Esophagus squamous epithelium (tissue), 5 donors: ENCODE measurements at places on chromosomes 13 and 19. TPM values are rescaled to one million over a fixed set of nuclear protein-coding genes. Genes with fewer than 3 reads are reported as not detected.

Gene C19orf12
- total RNA-seq, result 17.5 TPM

Gene LAIR2
- not detected for total RNA-seq

Gene ZNF837
- total RNA-seq, result 6.7 TPM

Gene POLR1D
- total RNA-seq, result 110 TPM

Gene RFPL4AL1
- not detected for total RNA-seq

Gene ATXN8OS
- not detected for total RNA-seq

Gene DAND5
- total RNA-seq, result not detected

Gene WDR87
- total RNA-seq, result not detected

- DNase-seq, result no peak
Observed at GRCh38 chr13:112857914-112858490, 111.0 kb upstream of the MCF2L start.

DNA sequence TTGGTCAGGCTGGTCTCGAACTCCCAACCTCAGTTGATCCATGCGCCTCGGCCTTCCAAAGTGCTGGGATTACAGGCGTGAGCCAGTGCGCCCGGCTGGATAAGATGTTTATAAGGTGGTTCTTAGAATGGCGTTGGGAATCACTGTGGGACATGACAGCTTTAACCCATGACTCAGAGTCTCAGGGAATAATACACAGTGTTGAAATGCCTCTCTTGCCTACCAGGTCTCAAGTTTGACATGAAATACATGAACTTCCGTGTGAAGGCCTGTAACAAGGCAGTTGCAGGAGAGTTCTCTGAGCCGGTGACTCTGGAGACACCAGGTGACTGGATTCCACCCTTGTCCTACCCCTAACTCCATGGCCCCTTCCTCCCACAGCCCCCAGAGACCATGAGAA is 12.6 kb downstream of the FSD1 start:
- no peak for DNase-seq

DNA sequence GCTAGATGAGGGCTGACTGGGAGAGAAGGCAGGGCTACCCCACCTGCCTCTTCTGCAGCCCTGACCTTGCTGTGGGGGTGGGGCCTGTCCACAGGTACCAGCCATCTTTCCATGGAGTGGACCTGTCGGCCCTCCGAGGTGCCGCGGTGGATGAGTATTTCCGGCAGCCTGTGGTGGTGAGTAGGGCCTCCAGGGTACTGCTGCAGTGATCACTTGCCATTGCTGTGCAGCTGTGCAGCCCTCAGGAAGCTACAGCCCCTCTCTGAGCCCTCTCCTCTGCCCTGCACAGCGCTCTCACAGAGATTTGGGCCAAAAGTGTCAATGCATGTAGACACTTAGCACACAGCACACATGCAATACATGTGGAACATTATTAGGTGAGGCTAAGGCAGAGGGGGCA is 11.8 kb downstream of the YIPF2 start:
- DNase-seq, result no peak

- DNase-seq, result no peak
Observed at GRCh38 chr19:18796239-18796638, 5.1 kb upstream of the COMP start.

DNA sequence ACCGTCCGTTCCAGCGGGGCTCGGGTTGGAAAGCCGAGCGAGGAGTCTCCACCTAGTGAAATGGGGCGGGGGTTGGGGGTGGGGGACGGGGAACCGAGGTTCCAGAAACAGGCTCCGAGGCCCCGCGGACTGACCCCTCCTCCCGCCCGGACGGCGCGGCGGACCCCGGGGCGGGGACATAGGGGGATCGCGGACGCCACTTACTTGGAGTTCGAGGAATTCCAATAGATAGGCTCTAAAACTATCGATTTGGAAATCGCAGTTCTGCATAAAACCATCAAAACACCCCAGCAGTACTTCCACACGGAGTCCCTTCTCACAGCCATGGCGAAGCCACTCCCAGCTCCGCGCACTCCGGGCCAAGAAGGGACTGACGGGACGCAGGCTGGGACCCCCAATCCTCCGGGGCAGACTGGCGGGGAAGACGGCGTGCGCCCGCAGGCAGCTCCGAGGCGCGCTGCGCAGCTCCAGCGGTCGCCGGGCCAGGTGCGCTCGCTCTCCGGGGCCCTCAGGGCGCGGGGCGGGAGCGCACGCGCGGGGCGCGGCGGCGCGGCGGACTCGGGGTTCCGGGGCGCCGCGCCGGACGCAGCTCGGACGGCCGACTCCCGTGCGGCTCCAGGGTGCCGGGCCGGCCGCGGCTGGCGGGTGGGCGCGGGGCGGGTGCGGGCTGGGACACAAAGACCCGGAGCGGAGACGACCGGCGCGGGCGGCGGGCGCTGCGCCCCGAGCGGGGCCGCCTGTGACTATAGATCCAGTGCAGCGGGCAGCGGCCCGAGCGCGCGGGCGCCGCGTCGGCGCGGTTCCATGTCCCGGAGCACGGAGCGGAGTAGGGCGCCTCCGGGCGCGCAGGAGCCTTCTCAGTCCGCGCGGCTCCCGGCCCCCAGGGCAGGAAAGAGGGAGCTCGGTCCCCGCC is 567 bp downstream of the EFNB2 start:
- no peak for DNase-seq

- DNase-seq, result no peak
Observed at GRCh38 chr19:3880471-3881271, at the start of gene ATCAY. TSS of gene ATCAY (plus strand) at chr19:3880685. CDS start at chr19:3885768, 5,083 bp downstream.

GRCh38 chr13:108316413-108316812 is 46.9 kb downstream of the TNFSF13B start:
- DNase-seq, result no peak

DNA sequence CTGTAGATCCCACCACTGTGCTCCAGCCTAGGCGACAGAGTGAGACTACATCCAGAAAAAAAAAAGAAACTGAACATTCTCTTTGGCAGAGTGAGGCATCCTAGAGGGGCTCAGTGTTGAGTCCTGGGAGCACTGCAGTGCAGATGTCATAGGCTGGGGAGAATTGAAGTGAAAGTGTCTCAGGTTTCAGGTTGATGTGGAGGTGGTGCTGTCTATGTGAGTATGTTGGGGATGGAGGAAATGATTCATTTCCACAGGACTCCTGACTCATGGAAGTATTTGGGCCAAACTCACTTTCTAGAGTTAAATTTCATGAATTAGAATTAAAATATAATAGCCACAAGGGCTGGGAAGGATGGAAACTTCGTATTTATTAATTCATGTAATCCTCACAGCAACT is 134.4 kb upstream of the TSC22D1 start:
- DNase-seq, result no peak

- peak; percentile 61 for DNase-seq
Observed at GRCh38 chr19:48501494-48502349, 9.9 kb downstream of the LMTK3 start.

GRCh38 chr13:46181377-46181839 is 569 bp downstream of the LCP1 start:
- no peak for DNase-seq

- DNase-seq, result no peak
Observed at GRCh38 chr13:39444866-39445265, 158.1 kb downstream of the LHFPL6 start.

DNA sequence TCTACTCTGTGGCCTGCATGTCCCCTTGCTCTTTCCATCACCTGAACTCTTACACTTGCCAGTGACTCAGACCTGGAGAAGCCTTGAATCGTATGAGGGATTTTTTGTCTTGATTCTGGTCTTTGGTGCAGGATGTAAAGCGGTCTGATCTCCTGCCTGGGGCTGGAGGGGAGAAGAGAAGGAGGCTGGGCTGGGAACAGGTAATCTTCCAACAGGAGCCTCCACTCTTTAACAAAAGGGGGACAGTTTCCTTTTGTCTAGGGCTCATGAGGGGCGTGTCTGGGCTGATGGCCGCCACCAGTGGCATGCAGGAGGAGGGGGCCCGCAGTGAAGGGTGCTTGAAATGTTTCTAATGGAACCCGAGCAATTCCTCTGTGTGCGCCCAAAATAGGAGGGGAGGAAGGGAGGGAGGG is 24.7 kb downstream of the NFIX start:
- no peak for DNase-seq

DNA sequence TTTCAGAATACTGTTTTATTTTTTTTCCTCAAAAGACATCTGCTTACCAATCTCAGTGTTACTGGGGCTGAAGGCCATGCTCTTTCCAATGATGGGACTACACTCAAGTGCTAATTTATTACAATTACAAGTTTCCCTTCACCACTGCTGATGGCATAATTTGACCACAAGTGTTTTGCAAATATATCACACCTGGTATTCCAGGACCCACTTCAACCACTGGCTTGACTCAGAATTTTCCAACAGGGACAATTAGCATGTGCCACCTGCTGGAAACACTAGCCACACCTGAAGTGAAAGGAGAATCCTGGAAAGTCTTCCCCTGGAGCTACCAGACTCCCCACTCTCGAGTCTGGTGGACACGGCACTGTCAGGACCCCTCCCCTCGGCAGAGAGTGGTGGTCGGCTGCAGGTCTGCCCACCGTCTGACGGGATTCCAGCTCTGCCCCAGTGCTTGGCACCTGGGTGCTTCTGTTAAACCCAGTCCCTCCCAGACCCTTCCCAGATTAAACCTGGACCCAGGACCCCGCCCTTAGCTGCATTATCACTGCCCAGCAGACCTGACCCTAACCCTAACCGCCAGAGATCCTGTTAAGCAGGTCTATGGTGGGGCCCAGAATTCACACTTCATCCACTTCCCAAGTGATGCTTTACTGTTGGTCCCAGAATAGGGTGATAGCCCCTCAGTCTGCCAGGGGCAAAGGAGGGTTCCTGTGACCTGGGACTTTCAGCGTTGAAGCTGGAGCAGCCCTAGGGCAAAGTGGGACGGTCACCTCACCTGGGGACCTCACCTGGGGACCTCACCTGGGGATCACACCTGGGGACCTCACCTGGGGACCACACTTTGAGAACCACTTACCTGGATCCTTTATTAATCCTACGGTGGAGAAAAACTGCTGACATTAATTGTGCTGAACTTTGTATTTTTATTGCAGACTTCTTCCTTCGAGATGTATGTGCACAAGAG is 17.6 kb upstream of the RASA3 start:
- no peak for DNase-seq

GRCh38 chr19:50300814-50301606 is 28.2 kb downstream of the KCNC3 start:
- no peak for DNase-seq

GRCh38 chr19:35267818-35268535 is 785 bp upstream of the USF2 start:
- no peak for DNase-seq

- DNase-seq, result no peak
Observed at GRCh38 chr19:32688311-32688710, 3.3 kb upstream of the NUDT19 start.

- DNase-seq, result no peak
Observed at GRCh38 chr19:17481986-17482385, 11.7 kb downstream of the SLC27A1 start.

GRCh38 chr13:63449550-63449949 is 2033.9 kb upstream of the PCDH20 start:
- no peak for DNase-seq

GRCh38 chr13:75271846-75272245 is 210.1 kb downstream of the TBC1D4 start:
- no peak for DNase-seq

- DNase-seq, result no peak
Observed at GRCh38 chr13:95707442-95708390, 30.8 kb downstream of the DNAJC3 start.
